NCI-H2227 treated with DMSO at 0.1 percent for 48 hours (cell line): ENCODE measurements at places on chromosomes 2 and 18.

GRCh38 chr2:879540-879939, 71.1 kb upstream of the SNTG2 start:
- DNase-seq, result no peak

DNA sequence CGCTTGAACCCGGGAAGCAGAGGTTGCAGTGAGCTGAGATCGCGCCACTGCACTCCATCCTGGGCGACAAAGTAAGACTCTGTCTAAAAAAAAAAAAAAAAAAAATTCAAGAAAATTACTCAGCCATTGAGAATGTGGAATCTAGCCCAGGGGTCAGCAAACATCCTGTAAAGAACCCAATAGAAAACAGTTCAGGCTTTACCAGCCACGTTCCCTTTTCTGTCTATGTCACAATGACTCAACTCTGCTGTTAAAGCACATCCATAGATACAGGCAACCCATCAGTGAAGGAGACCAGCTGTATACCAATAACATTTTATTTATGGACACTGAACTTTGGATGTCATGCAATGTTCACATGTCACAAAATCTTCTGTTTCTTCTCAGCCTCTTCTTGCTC, 435.6 kb upstream of the GYPC start:
- DNase-seq, result no peak

GRCh38 chr2:105763076-105763475, 18.4 kb downstream of the NCK2 start:
- no peak for DNase-seq

- no peak for DNase-seq
These were observed 745.0 kb downstream of the CBLN2 start for GRCh38 chr18:71798986-71799673.

DNA sequence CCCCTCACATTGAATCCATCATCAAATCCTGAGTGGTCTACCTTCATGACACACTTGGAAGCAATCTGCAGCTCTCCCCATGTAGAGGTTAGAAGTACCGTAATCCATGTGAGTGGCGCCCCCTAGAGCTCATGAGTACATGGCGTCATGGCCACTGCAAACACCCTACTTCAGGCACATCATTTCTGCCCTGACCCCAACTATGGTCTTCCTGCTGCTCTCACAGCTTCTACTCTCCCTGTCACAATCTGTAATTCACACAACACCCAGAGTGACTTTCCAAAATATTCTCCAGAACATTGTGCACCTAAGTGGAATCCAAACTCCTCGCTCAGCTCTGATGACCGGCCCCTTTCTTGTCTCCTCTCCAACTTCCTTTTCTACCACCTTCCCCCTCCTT, 141.9 kb downstream of the ANKRD44 start:
- DNase-seq, result peak; percentile 65

GRCh38 chr2:101396316-101396717, 9.0 kb upstream of the CREG2 start:
- DNase-seq, result no peak

- DNase-seq, result no peak
These were observed 9.0 kb upstream of the CWC22 start for GRCh38 chr2:180015951-180016709.

GRCh38 chr18:321865-322467, 54.1 kb upstream of the THOC1 start:
- DNase-seq, result no peak

GRCh38 chr2:172021074-172021931, 21.6 kb downstream of the METAP1D start:
- peak; percentile 29 for DNase-seq

DNA sequence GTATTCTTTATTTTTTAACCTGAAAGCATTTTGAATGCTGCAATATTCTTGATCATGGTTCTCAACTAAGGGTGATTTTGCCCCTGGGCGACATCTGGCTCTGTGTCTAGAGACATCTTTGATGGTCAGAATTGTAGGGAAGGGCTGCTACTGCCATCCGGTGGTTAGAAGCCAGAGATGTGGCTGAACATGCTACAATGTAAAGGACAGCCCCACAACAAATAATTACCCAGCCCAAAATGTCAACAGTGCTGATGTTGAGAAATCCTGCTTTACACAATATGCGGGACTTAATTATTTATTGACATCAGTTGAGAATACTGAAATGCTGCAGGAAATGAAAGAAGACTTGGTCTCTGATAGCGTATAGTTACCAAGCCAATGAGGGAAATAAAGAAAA, 37.5 kb upstream of the SERPINB2 start:
- DNase-seq, result peak; percentile 60

DNA sequence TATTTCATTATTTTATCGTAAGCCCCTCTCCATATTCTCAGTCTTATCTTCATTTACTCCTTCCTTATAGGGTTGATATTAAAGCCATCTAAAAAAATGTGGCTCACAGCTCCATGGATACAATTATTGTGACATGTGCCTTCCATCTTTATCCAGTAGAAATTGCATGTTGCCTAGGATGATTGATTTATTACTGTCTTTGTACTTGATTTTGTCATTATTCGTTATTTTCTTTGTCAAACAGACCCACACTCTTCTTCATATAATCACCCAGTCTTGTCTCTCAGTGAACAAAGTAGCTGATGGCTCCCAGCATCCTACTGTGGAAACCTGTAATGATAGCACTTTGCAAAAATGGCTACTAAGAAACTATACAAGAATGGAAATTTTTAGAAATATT, 252.2 kb upstream of the KCNJ3 start:
- DNase-seq, result peak; percentile 96

DNA sequence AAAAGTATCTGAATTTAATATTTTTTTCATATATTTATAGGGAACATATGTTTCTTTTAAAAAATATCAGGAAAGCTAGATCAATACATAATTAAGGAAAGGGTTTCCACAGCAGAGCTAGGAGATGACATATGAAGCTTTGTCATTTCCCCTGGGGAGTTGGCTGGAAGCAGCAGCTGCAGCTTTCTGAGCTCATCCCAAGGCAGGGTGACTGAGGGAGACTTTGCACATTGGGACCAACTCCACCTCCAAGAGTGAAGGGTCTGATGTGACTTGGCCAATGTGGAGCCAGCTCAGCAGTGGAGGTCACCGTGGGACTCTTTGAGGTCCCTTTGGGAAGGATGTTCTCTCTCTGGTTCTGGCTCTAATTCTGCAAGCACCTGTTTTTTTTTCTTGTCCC, 315.1 kb downstream of the RDH14 start:
- DNase-seq, result no peak

- DNase-seq, result no peak
These were observed 103.8 kb upstream of the NEDD4L start for GRCh38 chr18:57940166-57940660.

DNA sequence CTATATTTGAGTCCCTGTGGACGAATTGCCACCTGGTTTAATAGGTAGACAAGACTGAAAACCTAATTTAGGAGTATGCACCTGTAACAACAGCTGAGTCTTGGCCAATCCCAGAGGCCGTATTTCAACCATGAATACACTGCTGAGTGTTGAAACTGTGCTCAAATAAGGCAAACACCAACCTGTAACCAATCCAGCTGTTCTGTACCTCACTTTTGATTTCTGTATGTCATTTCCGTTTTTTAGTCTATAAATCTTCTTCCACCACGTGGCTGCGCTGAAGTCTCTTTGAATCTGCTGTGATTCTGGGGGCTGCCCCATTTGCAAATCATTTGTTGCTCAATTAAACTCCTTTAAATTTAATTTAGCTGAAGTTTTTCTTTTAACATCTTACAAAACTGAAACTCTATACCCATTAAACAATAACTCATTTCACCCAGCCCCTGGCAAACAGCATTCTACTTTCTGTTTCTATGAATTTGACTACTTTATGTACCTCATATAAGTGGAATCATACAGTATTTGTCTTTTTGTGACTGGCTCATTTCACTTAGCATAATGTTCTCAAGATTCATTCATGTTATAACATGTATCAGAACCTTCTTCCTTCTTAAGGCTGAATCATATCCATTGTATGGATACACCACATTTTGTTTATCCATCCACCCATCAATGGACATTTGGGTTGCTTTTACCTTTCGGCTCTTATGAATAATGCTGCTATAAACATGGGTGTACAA, 7.5 kb upstream of the YPEL5 start:
- no peak for DNase-seq

- no peak for DNase-seq
These were observed 319.1 kb downstream of the CTNNA2 start for GRCh38 chr2:79831961-79832360.

- DNase-seq, result peak; percentile 52
These were observed 4.7 kb downstream of the EEF1B2 start for GRCh38 chr2:206164261-206164862.

GRCh38 chr2:26914659-26915310, 55.7 kb upstream of the MAPRE3 start:
- DNase-seq, result no peak

DNA sequence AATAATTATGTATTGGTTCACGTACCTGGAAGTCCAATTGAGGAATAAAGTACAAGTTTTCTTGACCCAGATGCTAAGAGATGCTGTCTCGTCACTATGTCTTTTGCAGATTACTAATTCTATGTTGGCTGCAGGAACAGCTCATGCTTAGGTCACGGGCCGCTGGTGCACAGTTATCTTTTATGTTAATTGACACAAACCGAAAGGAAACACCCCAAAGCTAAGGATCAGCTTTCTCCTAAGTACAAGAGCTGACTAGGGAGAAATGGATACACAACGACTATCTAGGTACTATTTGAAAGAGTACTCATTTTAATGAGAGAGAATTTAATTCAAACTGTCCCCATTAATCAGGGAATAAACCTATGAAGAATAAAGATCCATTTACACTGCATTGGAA, 217.7 kb upstream of the SLC35G4 start:
- DNase-seq, result no peak

- peak; percentile 33 for DNase-seq
These were observed at the start of gene KCNS3 for GRCh38 chr2:17878281-17879136. TSS of gene KCNS3 (plus strand) at chr2:17878667. CDS start at chr2:17931009, 52,342 bp downstream.

GRCh38 chr2:197615016-197615652, 60.3 kb downstream of the RFTN2 start:
- DNase-seq, result no peak

GRCh38 chr2:236644502-236644911, 74.9 kb downstream of the ACKR3 start:
- no peak for DNase-seq

- DNase-seq, result no peak
These were observed 188.7 kb downstream of the RTP5 start for GRCh38 chr2:242058116-242058680.

DNA sequence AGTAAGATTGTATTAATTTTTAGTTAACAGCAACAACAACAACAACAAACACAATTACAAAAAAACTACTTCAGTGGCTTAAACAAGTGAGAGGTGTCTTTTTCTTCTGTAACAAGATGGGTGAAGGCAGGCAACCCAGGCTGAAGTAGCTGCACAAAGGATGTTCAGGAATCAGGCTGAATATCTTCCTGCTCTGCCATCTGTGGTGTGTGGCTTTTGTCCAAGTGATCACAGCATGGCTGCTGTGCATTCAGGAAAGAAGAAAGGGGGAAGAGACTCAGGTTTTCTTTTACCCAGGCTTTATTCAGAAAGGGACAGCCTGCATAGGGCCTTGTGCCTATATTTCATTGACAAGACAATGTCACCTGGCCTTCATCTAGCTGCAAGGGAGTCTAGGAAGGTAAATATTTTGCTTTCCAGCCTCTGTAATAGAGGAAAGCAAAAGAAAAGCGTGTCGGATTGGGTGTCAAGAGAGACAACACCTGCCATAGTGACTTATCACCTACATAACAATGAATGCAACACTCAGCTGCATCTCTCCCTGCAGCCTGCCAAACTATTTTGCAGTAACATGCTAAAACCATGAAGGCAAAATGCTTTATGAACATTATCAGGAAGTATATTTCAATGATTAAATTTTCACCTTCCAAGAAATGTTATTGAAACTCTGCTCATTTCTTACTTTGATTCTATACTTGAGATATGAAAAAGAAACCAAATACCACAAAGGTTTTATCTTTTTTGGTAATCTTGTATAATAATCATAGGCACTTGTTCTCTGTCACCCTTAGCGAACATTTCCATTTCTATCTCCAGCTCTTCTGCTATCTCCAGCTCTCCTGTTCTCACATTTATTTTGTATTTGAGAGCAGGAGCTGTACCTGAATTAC, 14.6 kb downstream of the G6PC2 start:
- DNase-seq, result no peak

DNA sequence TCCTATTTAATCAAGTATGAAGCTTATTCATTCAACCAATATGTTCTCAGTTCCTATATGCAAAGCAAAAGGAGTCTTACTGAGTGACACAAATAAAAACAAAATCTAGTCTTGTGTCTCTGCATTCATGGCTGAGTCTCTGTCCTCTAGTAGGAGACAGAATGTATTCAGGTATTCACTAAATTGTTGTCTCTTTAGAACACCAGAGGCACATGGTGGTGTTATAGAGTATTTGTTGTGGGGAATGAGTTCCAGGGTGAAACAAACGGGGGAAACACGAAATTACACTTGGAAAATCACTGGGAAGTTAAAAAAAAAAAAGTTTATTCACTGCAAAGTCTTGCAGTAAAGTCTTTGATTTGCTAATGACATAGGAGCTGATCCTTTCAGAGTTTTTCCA, 131.7 kb upstream of the FSHR start:
- no peak for DNase-seq

GRCh38 chr2:164599954-164600589, 21.2 kb downstream of the GRB14 start:
- DNase-seq, result peak; percentile 38

GRCh38 chr2:113083296-113083695, 15.5 kb downstream of the IL1F10 start:
- no peak for DNase-seq

- DNase-seq, result no peak
These were observed 71.0 kb downstream of the PXDN start for GRCh38 chr2:1673160-1673944.

DNA sequence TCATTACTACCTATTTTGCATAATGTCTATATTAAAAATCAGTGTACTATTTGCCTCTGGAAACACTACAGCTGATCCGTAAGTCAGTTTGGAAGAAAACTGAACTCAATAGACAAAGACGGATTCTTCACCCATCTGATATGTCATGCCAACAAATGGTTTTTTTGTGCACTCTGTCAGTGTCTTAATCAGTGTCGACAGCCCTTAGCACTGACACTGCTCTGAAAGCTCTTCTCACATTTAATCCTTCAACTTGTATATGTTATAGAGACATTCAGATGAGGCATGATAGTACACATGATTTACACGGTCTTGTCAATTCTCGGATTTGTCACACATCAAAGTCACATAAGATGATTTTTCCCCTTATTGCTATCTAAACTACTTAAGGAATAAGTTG, 347.5 kb upstream of the GALNT5 start:
- no peak for DNase-seq
